Tibial nerve (tissue), 4 donors: ENCODE measurements at places on chromosomes 4 and X.

- H3K4me3 ChIP-seq: no peak overlapping the region
- DNase-seq: no peak
- no peaks in the 10 kb centered on the region for H3K36me3 ChIP-seq
Observed at GRCh38 chrX:19889582-19890342, 2.4 kb upstream of the SH3KBP1 start.

- H3K4me1 ChIP-seq: peaks cover 15% of the 10 kb centered on the region
- H3K27ac ChIP-seq: no peak overlapping the region
- no peak overlapping the region for H3K4me3 ChIP-seq
- no peaks in the 10 kb centered on the region for H3K27me3 ChIP-seq
- no peak for DNase-seq
Observed at GRCh38 chrX:10512741-10513140, 107.6 kb downstream of the MID1 start.

GRCh38 chr4:31059753-31060522 lies 339.8 kb downstream of the PCDH7 start:
- no peaks in the 10 kb centered on the region for H3K4me1 ChIP-seq
- no peak overlapping the region for H3K4me3 ChIP-seq
- no peaks in the 10 kb centered on the region for H3K36me3 ChIP-seq
- DNase-seq: no peak
- no peak overlapping the region for H3K27ac ChIP-seq

- no peak for DNase-seq
- H3K27me3 ChIP-seq: no peaks in the 10 kb centered on the region
- no peaks in the 10 kb centered on the region for H3K36me3 ChIP-seq
- no peak overlapping the region for H3K27ac ChIP-seq
Observed at GRCh38 chr4:168188754-168189153, 96.4 kb downstream of the ANXA10 start.

- no peak overlapping the region for H3K4me3 ChIP-seq
- DNase-seq: peak; percentile 20
- H3K27ac ChIP-seq: no peak overlapping the region
- H3K27me3 ChIP-seq: no peaks in the 10 kb centered on the region
Observed at GRCh38 chrX:106894392-106894909, 8.7 kb downstream of the RIPPLY1 start.

GRCh38 chr4:155040031-155040430 lies 168.4 kb upstream of the NPY2R start:
- H3K36me3 ChIP-seq: no peaks in the 10 kb centered on the region
- no peak for DNase-seq
- no peaks in the 10 kb centered on the region for H3K4me1 ChIP-seq
- H3K27me3 ChIP-seq: no peaks in the 10 kb centered on the region
